DMS79 treated with DMSO at 0.1 percent for 48 hours (cell line): ENCODE measurements at places on chromosomes 3 and 15.

- DNase-seq, result no peak
These were observed 10.6 kb downstream of the RAB7A start for GRCh38 chr3:128736601-128737000.

DNA sequence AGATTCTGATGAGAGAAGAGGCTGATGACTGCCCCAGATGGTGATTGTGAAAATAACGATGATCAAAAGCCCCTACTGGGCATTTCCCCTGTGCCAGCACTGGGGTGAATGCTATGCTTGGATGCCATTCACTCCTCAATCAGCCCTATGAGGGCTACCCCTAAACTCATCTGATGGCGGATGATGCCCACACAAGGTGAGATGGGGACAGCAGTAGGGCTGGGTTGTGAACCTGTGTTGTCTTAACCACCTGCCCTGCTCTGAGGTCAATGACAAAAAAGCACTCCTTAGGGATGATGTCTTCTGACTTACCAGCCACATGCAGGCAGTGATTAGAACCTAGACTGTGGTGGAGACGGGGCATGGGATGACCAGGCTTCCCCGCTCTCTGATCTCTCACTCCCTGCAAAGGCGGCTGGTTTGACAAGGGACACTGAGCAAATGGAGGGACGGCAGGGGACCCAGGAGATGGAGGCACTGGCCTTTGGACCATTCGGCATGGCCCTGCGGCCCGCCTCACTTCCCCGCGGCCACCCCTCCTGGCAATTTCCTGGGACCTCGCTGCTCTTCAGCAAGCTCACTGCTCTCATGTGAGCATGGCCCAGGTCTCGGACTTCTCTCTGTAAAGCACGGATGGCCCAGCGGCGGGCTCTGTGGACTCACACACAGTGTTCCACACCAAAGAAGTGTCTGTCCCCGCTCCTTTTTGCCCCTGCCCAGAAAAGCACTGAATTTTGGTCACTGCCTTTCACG is 251.4 kb upstream of the LYSMD4 start:
- DNase-seq, result no peak

DNA sequence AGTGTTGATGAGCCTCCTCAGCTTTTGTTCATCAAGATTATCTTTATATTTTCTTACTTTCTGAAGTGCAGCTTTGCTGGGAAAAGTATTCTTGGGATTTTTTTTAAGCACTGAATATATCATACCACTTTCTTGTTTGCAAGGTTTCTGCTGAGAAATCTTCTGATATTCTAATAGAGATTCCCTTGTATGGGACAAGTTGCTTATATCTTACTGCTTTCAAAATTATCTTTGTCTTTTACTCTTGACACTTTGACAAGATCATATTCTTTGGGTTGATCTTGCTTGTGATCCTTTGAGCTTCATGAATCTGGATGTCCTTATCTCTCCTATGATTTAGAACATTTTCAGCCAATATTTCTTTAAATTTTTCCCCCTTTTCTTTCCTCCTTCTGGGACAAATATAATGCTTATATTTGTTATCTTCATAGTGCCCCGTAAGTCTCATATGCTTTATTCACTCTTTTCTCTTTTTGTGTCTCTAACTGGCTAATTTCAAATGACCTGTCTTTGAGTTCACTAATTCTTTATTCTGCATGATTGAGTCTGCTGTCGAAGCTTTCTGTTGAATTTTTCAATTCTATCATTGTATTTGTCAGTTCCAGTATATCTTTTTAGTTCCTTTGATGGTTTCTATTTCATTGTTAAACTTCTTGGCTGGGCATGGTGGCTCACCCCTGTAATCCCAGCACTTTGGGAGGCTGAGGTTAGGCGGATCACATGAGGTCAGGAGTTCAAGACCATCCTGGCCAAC is 211.4 kb upstream of the MANF start:
- no peak for DNase-seq

GRCh38 chr3:188212308-188212969 is 58.5 kb downstream of the LPP start:
- no peak for DNase-seq

DNA sequence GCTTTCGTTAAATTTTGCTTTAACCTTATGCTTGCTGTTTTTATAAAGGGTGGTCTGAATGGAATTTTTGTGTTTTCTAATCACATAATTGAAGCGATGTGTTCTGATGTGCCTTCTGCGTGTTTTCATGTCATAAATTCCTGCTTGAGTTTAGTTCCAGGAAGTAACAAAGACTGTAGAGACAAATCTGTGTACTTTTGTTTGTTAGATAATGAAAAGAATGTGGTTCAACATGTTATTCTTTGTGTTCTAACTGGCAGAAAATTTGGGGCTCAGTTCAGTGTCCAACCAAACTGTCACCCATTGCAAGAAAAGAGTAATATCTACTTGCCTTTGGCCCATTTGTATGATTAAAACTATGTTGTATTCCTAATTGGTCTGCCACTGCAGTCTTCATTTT is 324.0 kb downstream of the DIPK2A start:
- no peak for DNase-seq

GRCh38 chr15:78929536-78930264 is 15.1 kb downstream of the CTSH start:
- DNase-seq, result no peak

- no peak for DNase-seq
These were observed 435.2 kb upstream of the NAALADL2 start for GRCh38 chr3:174423936-174424335.

DNA sequence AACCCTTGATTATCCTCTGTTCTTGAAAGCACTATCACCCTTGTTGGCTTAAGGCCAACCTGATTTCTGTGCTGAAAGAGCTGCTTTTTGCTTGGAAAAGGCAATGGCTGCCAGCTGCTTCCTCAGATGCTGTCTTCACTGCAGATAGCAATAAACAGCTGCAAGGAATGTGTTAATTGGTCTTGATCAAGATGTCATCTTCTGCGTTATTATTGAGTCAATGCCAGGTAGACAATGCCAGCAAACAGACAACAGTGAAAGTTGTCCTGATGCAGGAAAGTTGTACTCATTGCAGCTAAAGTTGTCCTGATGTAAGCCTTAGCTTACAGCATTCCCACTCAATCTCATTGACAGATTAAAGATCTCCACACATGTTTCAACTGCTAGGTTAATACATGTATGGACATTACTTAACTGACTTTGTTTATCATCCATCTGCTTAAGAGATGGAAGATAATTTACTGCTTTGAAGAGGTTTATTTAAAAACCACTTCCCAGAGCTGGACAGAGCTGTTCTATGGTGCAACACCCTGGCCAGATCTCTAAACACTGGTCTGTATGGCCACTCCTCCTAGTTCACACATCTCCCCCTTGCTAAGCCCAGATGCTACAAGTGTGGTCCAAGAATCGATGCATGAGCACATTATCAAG is 251.0 kb upstream of the MCTP2 start:
- DNase-seq, result no peak

- no peak for DNase-seq
These were observed 1090.9 kb downstream of the TBL1XR1 start for GRCh38 chr3:176106380-176106779.

GRCh38 chr3:159187706-159188105 is 385.9 kb downstream of the MFSD1 start:
- no peak for DNase-seq

DNA sequence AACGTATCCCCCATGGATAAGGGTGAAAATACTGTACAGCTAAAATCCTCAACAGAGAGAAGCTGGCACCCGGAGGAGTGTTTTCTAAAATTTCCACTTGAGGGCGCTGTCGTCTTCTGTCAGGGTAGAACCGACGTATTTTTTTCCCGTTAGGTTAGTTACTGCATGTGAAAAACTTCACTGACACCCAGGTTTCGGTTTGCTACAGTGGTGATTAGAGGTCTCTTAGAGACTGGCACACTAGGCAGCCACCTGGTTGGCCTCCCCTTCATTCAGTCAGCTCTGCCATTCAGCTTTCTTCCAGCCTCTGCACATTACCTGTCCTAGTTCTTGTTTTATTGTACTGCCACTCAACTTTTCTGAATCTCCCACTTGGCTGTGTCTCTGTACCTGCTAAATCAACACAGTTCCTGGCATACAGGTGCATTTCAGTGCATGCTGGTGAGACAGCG is 18.4 kb downstream of the CCK start:
- DNase-seq, result peak; percentile 27

DNA sequence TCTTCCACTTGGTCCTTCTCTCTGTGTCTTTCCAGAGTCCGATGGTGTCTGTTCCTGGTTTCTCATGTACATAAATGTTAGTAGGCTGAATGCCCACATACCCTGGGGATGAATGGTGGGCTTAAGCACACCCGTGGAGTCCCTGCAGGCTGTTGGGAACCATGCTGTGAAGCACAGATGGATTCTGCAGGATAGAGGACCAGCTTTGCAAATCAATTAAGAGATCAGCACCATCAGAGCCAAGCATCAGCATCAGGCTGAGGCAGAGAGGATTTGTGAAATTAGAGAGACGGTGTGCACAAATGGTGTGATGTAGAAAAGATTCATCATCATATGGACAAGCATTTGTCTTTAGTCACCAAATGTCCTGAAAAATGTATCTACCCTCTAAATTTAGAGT is 127.1 kb downstream of the SV2B start:
- DNase-seq, result no peak

- no peak for DNase-seq
These were observed 262.1 kb downstream of the IGSF11 start for GRCh38 chr3:118772547-118773011.

DNA sequence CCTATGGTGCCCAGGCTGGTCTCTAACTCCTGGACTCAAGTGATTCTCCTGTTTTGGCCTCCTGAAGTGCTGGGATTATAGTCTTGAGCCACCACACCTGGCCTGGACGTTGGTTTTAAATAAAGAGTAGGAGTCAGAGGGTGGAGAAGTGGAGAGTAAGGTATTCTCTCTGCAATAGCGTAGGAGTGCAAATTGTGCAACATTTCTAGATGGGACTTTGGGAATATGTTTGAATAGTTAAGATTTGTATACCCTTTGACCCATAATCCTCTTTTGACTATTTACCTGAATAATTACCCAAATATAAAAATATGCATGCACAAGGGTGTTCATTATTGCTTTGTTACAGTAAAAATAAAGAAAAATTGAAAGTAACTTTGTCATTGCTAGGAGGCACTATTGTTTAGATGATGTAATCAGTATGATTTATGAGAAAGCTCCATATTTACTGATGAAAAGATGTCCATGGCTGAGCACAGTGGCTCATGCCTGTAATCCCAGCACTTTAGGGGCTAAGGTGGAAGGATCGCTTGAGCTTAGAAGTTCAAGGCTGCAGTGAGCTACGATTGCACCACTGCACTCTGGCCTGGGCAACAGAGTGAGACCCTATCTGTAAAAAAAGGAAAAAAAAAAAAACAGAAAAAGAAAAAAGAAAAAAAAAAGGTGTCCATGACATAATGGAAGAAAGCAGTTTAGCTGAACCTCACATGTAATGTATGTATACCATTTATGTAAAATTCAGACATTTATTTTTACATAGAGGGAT is 15.1 kb upstream of the XYLB start:
- DNase-seq, result no peak

DNA sequence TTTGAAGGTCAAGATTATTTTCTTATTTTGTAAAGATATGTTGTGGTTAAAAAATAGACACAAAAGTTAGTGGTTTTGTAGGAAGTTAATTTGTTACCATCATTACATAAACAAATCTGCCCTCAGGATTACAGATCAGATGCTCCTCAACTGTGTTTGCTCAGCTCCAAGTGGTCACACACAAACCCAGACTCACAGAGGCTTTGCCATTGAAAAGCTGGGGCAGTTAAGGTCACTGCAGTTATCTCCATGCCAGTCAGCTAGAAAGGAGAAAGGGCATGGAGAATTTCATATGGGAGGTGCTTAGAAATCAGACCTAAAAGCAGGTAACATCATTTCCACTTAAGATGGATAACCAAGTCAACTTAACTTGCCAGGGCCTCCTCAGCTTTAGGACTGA is 825.7 kb upstream of the GBE1 start:
- DNase-seq, result no peak

GRCh38 chr15:74716651-74717050 is 8.7 kb downstream of the CYP1A1 start:
- no peak for DNase-seq

DNA sequence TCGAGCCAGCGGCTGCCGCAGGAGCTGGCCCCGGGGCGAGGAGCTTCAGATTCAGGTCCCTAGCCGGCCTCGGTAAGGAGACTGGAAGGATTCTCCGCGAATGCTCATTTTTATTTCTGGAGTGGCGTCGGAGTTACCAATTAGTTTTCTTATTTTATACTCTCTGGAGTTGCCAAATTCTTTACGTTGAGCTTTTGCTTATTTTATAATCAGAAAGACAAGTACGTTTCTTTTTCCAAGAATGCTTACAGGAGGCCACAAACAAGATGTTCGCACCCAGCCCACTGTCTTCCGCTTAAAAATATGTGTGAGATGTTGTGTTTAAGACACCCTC is 453 bp upstream of the GPR156 start:
- no peak for DNase-seq

DNA sequence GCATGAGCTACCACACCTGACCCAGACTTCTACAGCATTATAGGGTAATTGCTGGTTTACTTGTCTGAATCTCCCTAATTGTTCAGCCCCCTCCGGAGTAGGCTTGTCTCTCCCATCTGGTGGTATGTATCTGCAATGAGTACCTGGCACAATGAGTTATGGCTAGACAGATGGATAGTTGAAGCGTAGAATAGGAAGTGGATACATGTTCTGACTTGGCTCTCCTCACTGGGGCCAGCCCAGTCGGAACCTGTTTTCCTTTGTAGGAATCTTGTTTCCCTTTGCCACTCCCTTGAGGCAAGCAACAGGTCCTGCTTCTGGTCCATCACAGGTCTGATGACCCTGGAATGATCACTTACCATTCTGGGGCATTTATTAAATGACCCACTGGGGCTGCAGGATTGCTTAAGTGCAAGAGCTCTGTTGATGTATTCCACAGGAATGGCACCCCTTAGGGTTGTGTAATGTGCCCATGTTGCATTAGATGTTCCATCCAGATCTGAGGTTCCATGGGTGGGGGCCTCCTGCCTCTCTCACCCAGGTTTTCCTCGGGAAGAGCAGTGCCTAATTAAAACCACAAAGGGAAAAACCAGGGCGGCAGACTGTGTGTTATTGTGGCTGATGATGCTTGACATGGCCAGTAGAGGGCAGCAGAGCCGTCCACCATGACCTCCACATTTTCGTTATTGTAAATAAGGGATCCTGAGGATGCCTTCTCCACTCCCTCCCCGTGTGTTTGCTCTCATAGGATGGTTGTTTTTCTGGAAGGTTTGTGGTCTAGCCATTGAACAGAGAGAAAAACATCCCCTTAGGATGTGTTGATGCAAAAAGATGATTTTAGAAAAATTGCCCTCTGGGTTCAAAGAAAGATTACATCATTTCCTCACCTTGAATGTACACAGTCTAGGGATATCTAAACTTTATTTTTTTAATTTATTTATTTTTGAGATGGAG is 58.0 kb downstream of the CMTM8 start:
- DNase-seq, result no peak

- no peak for DNase-seq
These were observed 115.2 kb upstream of the SEMA6D start for GRCh38 chr15:47602121-47602520.
